ENCODE measurements at places on chromosomes 5 and 9. TPM values are rescaled to one million over a fixed set of nuclear protein-coding genes. Genes with fewer than 3 reads are reported as not detected.

DNA sequence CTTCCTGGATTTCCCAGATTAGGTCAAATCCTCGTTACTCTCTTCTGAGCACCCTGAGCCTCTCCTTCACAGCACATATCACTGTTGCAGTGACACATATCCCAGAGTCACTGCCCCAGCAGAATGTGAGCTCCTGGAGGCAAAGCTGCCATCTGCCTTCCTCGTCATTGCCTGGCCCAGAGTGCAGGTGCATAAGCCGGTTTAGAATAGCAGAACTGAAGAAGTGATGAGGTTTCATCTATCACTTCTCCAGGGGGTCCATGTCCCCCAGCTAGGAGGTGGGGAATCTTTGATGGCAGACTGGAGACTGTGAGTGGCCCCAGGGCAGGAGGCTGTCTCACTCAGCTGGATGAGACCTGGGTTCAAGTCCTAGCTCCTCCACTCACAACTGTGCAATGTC is 25.8 kb downstream of the NIPAL4 start:
- H3K27ac ChIP-seq = no peak overlapping the region
- no peaks in the 10 kb centered on the region for H3K4me1 ChIP-seq
- DNase-seq = no peak
- no peaks in the 10 kb centered on the region for H3K36me3 ChIP-seq
- H3K4me3 ChIP-seq = no peak overlapping the region

DNA sequence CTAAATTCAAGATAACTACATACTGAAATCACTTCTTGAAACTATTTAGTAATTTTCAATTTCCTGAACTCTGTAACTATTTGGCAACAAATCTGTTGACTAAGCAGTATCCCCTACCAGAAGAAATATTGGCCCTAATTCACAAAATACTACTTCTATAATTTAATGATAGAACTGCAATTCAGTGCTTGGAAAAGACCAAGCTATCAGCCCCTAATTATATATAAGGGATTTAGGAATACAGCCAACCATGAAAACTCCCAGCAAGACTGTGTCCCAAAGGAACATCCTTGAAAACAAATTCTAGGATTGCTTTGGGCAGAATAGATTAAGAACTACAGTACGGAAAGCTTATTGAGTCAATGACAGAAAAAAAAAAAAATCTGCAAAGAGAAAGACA is 169.2 kb downstream of the RAB3C start:
- no peak for DNase-seq
- no peaks in the 10 kb centered on the region for H3K4me1 ChIP-seq
- H3K27me3 ChIP-seq = no peaks in the 10 kb centered on the region
- no peak overlapping the region for H3K27ac ChIP-seq
- no peaks in the 10 kb centered on the region for H3K36me3 ChIP-seq
- H3K4me3 ChIP-seq = no peak overlapping the region

- peaks cover 4% of the 10 kb centered on the region for H3K4me1 ChIP-seq
- no peaks in the 10 kb centered on the region for H3K27me3 ChIP-seq
- DNase-seq = no peak
- H3K27ac ChIP-seq = no peak overlapping the region
- H3K4me3 ChIP-seq = no peak overlapping the region
Observed at GRCh38 chr5:19044931-19045695, 942.9 kb downstream of the CDH18 start.

DNA sequence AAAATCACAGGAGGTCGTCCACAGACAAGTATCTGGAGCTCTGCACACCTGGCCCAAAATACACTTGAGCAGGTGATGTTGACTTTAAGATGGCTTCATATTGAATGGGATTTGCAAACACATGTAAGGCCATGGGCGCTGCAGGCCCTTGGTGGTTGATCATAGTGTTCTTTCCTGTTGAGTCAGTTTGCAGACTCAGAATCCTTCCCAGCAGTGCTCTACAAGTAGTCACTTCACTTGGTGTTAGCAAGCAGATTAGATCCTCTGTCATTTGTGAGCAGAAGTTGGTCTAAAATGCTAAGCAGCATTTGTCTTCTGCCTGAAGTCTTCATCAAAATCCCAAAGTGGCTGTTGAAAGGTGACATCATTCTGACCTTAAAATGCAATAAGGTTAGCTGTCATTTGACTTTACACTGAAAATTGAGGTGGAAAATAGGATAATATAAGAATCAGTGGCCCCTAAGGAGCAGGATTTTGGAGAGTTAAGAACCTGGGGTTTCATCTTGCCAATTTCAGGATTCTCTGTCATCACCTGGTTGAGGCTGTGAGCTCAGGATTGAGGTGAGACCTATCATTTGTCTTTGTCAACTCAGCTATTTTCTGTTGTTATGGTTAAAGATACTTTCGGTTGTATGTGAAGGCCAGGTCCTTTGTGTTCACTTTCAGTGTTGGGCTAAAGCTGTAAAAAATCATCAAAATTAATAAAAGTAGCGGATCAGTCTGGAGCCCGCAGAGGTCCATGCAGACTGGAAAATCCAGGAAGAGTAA is 114.5 kb downstream of the LRRC70 start:
- DNase-seq = no peak
- H3K4me1 ChIP-seq = no peaks in the 10 kb centered on the region
- H3K36me3 ChIP-seq = no peaks in the 10 kb centered on the region
- no peak overlapping the region for H3K27ac ChIP-seq
- no peak overlapping the region for H3K4me3 ChIP-seq
- H3K27me3 ChIP-seq = no peaks in the 10 kb centered on the region

- DNase-seq = peak; percentile 8
- H3K27ac ChIP-seq = no peak overlapping the region
- no peaks in the 10 kb centered on the region for H3K27me3 ChIP-seq
- H3K4me1 ChIP-seq = no peaks in the 10 kb centered on the region
- no peak overlapping the region for H3K4me3 ChIP-seq
- no peaks in the 10 kb centered on the region for H3K36me3 ChIP-seq
Observed at GRCh38 chr9:78605041-78606000, 308.4 kb downstream of the PSAT1 start.

Gene PCDHB8
- 2.6 TPM for total RNA-seq

Gene MARCOL
- total RNA-seq = not detected

GRCh38 chr5:135266303-135266635 is 132.8 kb downstream of the MACROH2A1 start:
- H3K4me3 ChIP-seq = no peak overlapping the region
- no peak for DNase-seq
- no peak overlapping the region for H3K27ac ChIP-seq
- H3K36me3 ChIP-seq = no peaks in the 10 kb centered on the region
- H3K4me1 ChIP-seq = no peaks in the 10 kb centered on the region

DNA sequence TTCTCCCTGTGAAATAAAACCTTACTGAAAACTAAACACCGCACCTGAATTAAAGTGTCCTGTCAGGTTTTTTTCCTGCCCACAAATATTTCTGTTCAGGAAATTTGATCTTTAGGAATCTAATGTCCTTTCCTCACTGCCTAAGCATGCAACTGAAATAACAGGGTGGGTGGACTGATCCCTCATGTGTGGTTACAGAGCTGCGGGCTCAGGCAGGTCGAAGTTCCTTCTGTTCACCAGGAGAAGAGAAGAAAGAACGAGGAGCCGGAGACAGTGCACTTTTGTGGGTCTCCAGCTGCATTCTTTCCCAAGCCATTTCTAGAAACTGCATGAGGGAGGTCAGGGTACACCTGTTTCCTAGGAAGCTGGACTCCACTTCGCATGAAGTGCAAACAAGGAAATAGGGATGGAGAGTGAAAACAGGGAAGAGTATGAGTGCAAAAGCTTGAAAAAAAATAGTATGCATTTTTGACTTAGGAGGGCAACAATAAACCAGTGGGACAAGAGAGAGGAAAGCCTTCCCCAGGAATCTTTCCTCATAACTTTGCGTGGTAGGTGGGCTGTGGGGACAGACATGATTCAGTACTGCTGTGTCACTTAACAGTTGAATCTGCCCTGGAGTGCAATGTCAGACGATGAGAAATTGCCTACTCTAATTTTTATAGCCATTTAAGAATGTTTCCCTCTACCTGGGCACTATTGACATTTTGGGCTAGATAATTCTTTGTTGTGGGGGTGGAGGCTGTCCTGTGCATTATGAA is 60.3 kb downstream of the GCNT1 start:
- no peak overlapping the region for H3K4me3 ChIP-seq
- H3K4me1 ChIP-seq = no peaks in the 10 kb centered on the region
- no peak for DNase-seq
- no peaks in the 10 kb centered on the region for H3K27me3 ChIP-seq

DNA sequence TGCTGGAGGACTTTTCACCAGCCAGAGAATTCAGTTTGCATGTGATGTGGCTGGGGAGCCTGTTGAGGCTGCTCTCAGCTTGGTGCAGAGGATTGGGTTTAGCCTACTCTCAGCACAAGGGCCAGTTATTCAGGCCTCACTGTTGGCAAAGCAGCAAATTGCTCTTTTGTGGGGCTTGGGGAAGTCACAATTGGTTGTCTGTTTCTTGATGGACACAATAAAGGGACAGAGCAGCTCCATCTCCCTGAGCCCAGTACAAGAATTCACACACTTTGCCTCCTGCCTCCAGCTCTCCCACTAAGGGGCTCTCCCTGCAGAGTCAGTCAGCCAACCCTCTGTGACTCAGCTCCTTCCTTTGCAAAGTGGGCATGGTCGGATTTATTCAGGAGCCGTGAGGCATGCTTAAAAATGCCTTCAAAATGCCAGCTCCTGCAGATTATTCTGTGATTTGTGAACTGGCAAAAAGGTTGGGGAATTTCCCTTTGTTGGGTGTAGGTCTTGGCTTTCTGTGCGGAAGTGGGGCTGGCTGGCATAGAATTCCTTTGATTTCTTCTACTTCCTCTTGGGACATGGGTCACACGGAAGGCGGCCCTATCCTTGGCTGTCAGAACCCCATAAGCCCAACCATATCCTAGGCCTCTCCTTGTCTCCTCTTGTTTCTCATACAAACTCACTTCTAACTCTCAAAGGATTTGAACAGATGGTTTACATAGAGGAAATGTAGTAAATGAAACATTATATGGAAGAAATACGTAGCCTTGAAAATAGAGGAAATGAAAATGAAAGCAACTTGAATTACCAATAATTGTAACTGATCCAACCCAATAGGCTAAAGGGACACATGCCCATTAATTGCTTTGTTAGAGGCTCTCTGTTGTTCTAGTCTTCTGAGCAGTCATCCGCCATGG is 118.7 kb upstream of the CD180 start:
- H3K27ac ChIP-seq = no peak overlapping the region
- no peaks in the 10 kb centered on the region for H3K36me3 ChIP-seq
- no peaks in the 10 kb centered on the region for H3K4me1 ChIP-seq
- no peaks in the 10 kb centered on the region for H3K27me3 ChIP-seq
- DNase-seq = no peak
- no peak overlapping the region for H3K4me3 ChIP-seq

DNA sequence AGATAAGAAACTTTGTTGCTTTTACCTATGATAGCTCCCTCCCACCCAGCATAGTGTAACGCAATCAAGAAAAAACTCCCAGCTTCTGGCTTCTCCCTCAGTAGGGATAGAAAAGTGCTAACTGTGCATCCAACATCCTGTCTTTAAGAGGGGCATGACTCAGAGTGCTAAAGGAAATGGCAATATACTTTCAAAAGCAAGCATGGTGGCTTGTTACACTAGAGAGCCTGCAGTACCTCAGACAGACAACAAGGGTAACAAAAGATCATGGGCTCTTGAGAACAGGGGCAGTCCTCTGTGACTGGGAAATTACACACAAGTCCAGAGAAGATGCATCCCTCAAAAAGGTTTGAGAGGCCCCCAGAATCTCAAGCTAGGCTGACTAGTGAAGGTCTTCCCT is 37.8 kb downstream of the PRELID2 start:
- peak; percentile 30 for DNase-seq
- H3K36me3 ChIP-seq = no peaks in the 10 kb centered on the region

Gene PDE8B
- total RNA-seq = 0.54 TPM

DNA sequence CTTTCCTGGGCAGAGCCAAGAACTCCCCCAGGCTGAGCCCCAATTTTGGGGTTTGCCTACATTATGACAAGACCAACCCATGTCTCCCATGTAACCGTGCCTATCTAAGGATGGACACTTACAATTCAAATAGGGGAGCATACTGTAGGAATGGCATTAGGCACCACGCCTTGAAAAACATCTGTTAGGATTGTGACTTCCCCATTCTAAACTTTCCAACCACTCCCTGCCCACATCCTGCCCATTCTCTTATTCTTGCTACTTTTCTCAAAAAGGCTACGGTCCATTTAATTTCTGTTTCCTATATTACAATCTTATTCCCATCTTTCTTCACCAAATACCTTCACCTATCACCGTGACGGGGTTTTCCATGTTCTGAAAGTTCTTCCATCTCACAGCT is 99.2 kb downstream of the LPAR1 start:
- no peaks in the 10 kb centered on the region for H3K36me3 ChIP-seq
- no peak overlapping the region for H3K27ac ChIP-seq
- no peaks in the 10 kb centered on the region for H3K27me3 ChIP-seq
- H3K4me1 ChIP-seq = no peaks in the 10 kb centered on the region

Data from GM23338 (cell line).